ENCODE measurements at places on chromosomes 12 and 14. TPM values are rescaled to one million over a fixed set of nuclear protein-coding genes. Genes with fewer than 3 reads are reported as not detected.

Gene DDIT3
- total RNA-seq, result 30.8 TPM

Gene IGF1
- total RNA-seq, result 9.2 TPM

DNA sequence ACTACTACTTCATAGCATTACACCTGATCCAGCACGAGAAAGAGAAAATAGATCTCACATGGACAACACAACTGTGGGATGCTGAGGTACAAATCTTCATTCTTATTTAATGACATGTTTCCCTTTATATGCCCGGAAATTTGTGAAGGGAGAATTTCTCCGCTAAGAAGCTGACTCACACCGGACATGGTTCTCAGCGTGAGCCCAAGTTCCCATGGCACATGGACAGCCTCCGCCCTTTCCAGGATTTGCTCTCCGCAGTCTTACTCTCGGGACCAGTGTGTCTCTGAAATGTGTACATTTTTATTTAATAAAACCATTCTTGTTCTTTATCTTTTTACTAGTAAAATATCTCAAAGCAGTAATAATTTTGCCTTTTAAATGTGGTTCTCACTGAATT lies 1154.8 kb downstream of the TMEM121 start:
- DNase-seq, result no peak

Gene KLRC4
- total RNA-seq, result 3.4 TPM

- no peak for DNase-seq
Observed at GRCh38 chr14:86331341-86331740, 801.4 kb downstream of the FLRT2 start.
